ENCODE measurements at places on chromosomes 5 and 9. TPM values are rescaled to one million over a fixed set of nuclear protein-coding genes. Genes with fewer than 3 reads are reported as not detected.

- no peaks in the 10 kb centered on the region for H3K27me3 ChIP-seq
- H3K4me3 ChIP-seq, result no peak overlapping the region
- no peak for DNase-seq
Observed at GRCh38 chr9:119667163-119667562, 297.9 kb upstream of the BRINP1 start.

- DNase-seq, result no peak
- no peak overlapping the region for H3K27ac ChIP-seq
- H3K27me3 ChIP-seq, result peaks cover 6% of the 10 kb centered on the region
- H3K36me3 ChIP-seq, result no peaks in the 10 kb centered on the region
- peaks cover 2% of the 10 kb centered on the region for H3K4me1 ChIP-seq
Observed at GRCh38 chr5:178632285-178632684, 5.4 kb upstream of the CLK4 start.

Gene TEX48
- 1.5 TPM for total RNA-seq

GRCh38 chr9:21969011-21969940 is 24.9 kb downstream of the CDKN2A start:
- peak overlapping the region; percentile 33 for H3K27ac ChIP-seq
- DNase-seq, result no peak
- H3K27me3 ChIP-seq, result peaks cover 94% of the 10 kb centered on the region
- peaks cover 26% of the 10 kb centered on the region for H3K36me3 ChIP-seq
- H3K4me3 ChIP-seq, result peak overlapping the region; percentile 14

Gene ALDH1A1
- total RNA-seq, result not detected

Gene SNX2
- 52.7 TPM for total RNA-seq

DNA sequence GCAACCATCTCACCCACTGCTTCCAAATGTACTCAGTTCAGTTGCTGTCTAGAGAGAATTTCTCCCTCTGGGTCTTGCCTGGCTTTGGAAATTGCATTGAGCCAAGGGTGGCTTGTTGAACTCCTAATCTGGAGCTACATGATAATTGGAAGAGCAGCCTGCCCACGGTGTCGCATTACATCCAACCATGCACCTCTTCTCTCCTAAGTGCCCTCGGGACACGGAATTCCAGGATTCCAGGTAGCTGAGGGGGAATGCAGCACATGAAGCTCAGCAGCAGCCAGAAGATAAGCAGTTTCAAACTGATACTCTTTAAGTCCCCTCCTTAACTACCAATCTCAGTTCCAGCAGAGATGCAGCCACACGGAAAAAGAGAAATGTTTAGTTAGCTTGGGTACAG is 509.4 kb upstream of the KLF4 start:
- no peaks in the 10 kb centered on the region for H3K4me1 ChIP-seq
- H3K4me3 ChIP-seq, result no peak overlapping the region
- DNase-seq, result no peak

Gene PCDHAC1
- not detected for total RNA-seq

DNA sequence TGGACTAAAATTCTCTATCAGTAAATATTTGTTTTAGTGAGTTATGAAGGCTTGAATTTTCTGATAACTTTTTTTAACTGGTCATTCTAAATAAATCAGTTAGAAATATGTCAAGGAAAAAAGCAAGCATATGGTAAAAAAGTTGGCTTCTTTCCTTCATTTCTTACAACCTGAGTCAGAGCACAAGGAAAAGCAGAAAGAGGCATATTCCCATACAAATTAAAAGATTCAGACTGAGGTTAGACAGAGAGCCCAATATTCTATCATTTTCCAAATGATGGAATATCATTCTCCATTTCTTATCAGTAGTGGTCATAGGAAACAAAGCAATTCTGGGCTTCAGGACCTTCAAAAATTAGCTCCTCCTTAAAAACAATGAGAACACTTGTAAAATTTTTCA is 732.1 kb downstream of the MAT2B start:
- DNase-seq, result no peak
- no peak overlapping the region for H3K4me3 ChIP-seq
- H3K27me3 ChIP-seq, result no peaks in the 10 kb centered on the region
- no peaks in the 10 kb centered on the region for H3K36me3 ChIP-seq

Gene GABBR2
- total RNA-seq, result not detected

DNA sequence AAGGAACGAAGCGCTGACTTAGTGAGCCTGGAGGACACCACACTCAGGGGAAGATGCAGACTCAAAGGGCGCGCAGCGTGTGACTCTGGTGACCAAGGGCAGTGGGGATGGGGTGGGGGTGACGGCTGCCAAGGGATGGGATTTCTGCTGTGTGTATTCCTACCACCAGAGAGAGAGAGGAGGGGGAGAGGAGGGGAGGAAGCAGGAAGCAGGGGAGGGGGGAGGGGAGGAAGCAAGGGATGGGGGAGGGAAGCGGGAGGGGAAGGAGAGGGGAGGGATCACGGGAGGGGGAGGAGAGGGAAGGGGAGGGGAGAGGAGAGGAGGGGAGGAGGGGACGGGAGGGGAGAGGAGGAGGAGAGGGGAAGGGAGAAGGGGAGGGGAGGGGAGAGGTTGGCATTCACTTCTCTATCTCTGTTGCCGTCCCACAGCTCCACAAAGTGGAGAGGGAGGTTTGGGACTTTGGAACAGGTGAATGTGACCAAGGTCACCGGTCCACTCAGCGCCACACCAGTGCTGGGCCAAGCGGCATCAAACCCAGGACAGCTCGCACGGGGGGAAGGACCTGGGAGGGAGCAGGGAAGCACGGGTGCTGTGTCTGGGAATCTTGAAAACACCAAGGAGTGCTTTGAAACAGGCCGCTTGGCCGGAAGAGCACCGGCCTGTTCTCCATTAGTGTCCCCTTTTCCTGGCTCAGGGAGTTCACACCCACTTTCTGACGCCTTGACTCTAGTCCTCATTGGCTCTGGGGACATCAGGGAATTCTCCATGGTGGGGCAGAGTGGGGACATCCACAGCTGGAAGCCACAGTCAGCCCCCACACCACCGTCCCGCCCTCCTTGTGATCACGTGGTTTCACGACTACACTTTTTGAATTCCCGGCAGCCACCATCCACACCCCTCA is 77.4 kb downstream of the VAV2 start:
- DNase-seq, result no peak
- H3K4me3 ChIP-seq, result no peak overlapping the region

Gene PARP8
- total RNA-seq, result 96.2 TPM

DNA sequence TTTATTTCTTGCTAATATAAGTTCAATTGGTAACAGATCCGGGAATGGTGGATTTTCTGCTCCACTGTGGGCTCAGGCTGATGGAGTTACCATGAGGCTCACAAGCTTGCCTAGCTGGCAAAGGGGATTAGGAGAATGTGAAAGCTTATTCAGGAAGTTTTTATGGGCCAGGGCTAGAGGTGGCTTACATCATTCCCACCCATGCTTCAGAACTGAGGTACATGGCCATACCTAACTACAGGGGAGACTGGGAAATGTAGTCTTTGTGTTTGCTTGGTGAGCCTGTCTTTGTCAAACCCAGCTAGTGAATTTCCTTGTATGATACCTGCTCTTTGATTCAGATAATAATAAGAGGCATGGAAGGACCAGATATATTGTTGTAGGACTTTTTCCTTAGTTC is 105.9 kb upstream of the DHFR start:
- H3K4me3 ChIP-seq, result no peak overlapping the region
- no peaks in the 10 kb centered on the region for H3K27me3 ChIP-seq
- H3K4me1 ChIP-seq, result peaks cover 61% of the 10 kb centered on the region
- H3K36me3 ChIP-seq, result peaks cover 48% of the 10 kb centered on the region
- no peak for DNase-seq

Gene PCDHGA7
- not detected for total RNA-seq

DNA sequence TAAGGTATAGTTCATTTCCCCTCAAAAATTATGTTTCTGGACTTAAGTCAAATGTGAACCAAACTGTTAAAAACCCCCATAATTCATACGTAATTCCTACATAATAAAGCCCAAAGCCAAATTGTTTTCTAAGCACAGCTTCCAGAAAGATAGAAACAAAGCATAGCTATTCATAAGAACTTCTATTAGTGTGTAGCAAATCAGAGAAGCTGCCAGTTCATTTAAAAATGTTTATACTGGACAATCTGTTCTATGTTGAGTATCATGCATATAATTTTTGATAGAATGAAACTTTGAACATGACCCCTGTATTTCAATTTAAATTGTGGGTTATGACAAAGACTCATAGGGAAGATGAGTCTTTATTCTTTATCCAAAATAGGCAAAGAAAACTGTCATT is 119.0 kb upstream of the TXNDC8 start:
- no peaks in the 10 kb centered on the region for H3K36me3 ChIP-seq
- no peak overlapping the region for H3K4me3 ChIP-seq
- no peak for DNase-seq

Gene IL5
- 3.3 TPM for total RNA-seq

GRCh38 chr9:7266911-7267595 is 509.3 kb downstream of the KDM4C start:
- H3K4me1 ChIP-seq, result no peaks in the 10 kb centered on the region
- DNase-seq, result no peak
- peaks cover 29% of the 10 kb centered on the region for H3K27me3 ChIP-seq
- no peak overlapping the region for H3K4me3 ChIP-seq

Gene TMEM167A
- 78.4 TPM for total RNA-seq

Gene CLIC3
- 4.9 TPM for total RNA-seq

DNA sequence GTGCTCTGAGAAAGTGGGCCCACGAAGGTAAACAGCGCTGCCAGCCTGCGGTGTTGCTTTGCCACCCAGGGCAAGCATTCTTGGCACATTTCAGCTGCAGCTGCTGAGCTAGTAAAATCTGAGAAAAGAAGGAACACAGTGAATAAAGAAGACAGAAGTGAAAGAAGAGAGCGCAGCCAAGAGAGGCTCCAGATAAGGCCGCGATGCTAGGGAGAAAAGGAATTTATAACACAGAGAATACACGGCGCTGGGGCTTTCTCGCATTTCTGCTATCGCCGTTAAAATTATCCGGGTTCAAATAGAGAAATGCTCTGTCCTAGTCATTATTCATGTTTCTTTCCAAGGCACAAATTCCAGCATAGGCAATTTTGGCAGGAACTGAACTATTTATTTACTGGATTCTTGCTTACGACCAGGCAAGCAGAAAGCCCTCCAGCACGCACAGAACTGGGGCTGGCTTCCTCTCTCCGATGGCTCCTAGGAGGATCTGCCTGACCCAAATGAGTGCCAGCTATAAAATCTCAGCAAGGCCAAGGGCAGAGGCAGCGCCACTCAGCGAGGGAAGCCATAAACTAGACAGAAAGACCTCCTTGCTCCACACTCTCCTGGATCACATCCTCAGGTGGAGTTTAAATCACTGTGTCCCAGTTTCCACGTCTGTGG is 111.2 kb downstream of the ATPSCKMT start:
- H3K4me3 ChIP-seq, result no peak overlapping the region
- H3K27me3 ChIP-seq, result no peaks in the 10 kb centered on the region
- no peak for DNase-seq
- no peaks in the 10 kb centered on the region for H3K4me1 ChIP-seq

- H3K36me3 ChIP-seq, result no peaks in the 10 kb centered on the region
- no peak overlapping the region for H3K4me3 ChIP-seq
- no peaks in the 10 kb centered on the region for H3K27me3 ChIP-seq
- DNase-seq, result no peak
- H3K27ac ChIP-seq, result no peak overlapping the region
Observed at GRCh38 chr9:14961372-14962068, 51.3 kb upstream of the FREM1 start.

DNA sequence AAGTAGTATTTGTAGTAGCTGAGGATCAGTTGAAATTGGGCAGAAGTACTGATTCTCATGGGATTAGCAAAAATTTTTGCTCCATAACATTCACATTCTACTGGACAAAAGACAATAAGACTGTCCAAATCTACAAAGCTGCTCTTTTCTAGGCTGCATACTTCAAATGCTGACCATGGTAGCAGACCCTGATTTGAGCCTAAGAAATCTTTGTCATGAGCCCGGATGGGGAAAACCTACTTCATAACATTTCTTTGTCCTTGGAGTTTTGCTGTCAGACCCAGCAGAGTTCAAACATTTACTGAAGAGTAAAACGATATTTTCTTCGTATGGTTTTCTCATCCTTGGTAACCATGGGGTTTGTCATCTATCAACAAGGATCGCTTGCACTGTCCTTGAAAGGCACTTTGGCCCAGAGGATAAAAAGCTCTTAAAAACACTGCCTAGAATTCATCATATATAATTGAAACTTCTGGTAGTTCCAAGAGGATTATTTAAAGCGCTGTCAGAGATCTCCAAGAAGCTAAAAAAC is 216.9 kb downstream of the CAVIN4 start:
- no peak overlapping the region for H3K4me3 ChIP-seq
- H3K4me1 ChIP-seq, result no peaks in the 10 kb centered on the region
- DNase-seq, result no peak
- H3K27ac ChIP-seq, result no peak overlapping the region
- no peaks in the 10 kb centered on the region for H3K36me3 ChIP-seq

GRCh38 chr9:130023144-130023787 is 19.7 kb downstream of the FNBP1 start:
- H3K27ac ChIP-seq, result peak overlapping the region; percentile 53
- peaks cover 44% of the 10 kb centered on the region for H3K36me3 ChIP-seq
- no peak for DNase-seq
- no peak overlapping the region for H3K4me3 ChIP-seq
- peaks cover 86% of the 10 kb centered on the region for H3K4me1 ChIP-seq
- no peaks in the 10 kb centered on the region for H3K27me3 ChIP-seq

DNA sequence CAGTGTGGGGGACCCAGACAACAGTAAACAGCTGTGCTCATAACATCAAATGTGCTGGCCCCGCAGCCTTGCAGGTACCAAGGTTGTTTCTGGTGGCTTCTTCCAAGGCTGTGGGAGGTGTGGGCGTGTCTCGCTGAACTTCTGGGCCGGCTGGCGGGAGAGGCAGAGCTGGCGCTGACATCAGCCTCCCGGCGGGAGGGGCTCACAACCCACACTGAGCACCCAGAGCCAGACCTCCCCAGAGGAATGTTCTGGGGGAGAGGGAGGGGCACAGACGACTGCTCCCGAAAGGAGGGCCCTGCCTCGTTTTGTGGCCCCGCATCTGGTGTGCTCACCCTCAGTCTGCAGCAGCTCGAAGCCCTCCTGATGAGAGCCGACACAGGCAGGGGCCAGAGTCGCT is 6.9 kb upstream of the SLC12A7 start:
- peaks cover 2% of the 10 kb centered on the region for H3K27me3 ChIP-seq
- no peak overlapping the region for H3K4me3 ChIP-seq
- no peaks in the 10 kb centered on the region for H3K4me1 ChIP-seq
- H3K27ac ChIP-seq, result no peak overlapping the region
- H3K36me3 ChIP-seq, result no peaks in the 10 kb centered on the region

DNA sequence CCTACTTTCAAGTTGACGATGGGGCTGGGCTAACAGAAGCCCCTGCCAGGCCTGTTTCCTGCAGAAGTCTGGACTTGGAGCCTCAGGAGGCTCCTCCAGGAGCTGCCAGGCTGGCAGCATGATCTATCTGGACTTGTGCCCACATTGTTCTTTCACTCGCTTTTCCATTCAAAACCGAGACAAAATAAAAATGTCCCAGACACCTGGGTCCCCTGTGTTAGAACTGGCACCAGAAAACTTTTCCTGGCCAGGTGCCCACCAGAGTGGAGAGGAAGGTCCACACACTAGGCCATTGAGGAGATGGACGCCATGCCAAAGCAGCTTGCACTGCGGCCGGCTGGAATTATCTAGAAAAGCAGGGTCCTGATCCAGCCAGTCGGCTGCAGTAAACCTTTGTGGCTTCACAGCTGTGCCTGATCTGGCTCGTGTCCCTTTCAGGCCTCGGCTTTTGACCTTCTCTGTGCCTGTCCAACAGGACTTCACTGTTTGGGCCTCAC is 78.2 kb downstream of the GCNT1 start:
- DNase-seq, result no peak
- H3K27me3 ChIP-seq, result no peaks in the 10 kb centered on the region
- H3K4me1 ChIP-seq, result peaks cover 24% of the 10 kb centered on the region
- H3K36me3 ChIP-seq, result no peaks in the 10 kb centered on the region
- no peak overlapping the region for H3K27ac ChIP-seq

GRCh38 chr9:81631218-81631745 is 58.1 kb downstream of the TLE1 start:
- no peaks in the 10 kb centered on the region for H3K27me3 ChIP-seq
- DNase-seq, result no peak
- H3K27ac ChIP-seq, result no peak overlapping the region
- no peak overlapping the region for H3K4me3 ChIP-seq

Gene CDX1
- total RNA-seq, result not detected
